ENCODE measurements at places on chromosomes 16 and 17.

DNA sequence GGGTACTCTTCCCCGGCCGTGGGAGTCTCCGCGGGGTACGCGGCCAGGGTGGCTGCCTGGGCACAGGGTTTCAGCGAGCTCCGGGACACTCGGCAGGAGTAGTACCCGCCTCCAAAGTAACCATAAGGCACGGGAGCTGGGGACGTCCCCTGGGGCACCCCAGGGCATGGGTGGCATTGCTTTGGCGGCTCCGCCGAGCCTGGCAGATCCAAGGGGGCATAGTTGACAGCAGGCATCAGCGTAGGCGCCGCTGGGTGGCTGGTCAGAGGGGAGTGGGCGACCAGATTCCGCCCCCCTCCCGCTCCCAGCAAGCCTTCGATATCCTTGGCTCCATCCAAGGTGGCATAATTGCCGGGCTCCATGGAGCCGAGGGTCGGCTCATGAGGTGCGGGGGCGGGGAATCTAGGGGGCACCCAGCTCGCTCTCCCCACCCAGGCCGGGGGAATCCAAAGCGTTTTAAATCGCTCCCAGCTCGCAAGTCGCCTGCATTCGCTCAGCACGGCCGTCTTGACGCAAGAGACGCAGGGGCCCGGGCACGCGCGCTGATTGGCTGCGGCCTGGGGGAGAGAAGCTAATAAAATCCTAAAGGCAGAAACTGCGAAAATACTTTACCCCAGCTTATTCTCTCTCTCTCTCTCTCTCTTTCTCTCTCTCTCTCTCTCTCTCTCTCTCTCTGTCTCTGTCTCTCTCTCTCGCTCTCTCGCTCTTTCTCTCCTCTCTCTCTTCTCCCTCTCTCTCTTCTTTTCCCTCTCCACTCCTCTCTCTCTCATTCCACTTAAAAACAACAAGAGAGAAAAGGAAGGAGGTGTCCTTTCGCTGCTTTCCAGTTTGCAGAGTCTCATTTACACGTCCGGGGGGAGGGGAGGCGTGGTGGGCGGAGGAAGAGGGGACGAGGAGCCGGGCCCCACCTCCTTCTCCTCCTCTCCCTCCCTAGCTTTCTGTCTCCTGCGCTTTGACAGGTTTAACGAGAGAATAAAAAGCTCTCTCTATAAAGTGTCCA, at the start of gene HOXB13:
TSS of gene HOXB13 (minus strand) at position 519 of the 1,000 bp plus-strand sequence. CDS start at position 362, 157 bp downstream.
- DNase-seq, result peak; percentile 74

- no peak for DNase-seq
Observed at GRCh38 chr16:67030221-67030962, 1.4 kb downstream of the CBFB start.

DNA sequence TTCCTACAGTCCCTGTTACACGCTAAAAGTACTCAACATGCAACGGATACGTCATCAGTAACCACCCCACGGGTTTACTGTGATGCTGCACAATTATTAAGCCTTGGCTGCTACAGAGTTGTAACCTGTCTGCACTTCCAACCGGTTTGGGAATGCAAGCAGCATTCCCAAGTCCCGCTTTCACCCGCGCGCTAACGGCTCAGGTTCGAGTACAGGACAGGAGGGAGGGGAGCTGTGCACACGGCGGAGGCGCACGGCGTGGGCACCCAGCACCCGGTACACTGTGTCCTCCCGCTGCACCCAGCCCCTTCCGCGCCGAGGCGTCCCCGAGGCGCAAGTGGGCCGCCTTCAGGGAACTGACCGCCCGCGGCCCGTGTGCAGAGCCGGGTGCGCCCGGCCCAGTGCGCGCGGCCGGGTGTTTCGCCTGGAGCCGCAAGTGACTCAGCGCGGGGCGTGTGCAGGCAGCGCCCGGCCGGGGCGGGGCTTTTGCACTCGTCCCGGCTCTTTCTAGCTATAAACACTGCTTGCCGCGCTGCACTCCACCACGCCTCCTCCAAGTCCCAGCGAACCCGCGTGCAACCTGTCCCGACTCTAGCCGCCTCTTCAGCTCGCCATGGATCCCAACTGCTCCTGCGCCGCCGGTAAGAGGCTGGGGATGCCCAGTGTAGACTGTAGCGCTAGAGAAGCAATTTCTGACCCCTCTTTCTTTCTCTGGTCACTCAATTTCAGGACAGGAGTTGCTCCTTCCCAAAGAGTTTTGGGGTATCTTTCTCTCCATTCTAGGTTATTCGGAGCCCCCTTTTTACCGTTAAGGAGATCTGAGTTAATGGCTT, at the start of gene MT2A:
TSS of gene MT2A (plus strand) at position 542 of the 833 bp plus-strand sequence. CDS start at position 614, 72 bp downstream.
- peak; percentile 77 for DNase-seq

DNA sequence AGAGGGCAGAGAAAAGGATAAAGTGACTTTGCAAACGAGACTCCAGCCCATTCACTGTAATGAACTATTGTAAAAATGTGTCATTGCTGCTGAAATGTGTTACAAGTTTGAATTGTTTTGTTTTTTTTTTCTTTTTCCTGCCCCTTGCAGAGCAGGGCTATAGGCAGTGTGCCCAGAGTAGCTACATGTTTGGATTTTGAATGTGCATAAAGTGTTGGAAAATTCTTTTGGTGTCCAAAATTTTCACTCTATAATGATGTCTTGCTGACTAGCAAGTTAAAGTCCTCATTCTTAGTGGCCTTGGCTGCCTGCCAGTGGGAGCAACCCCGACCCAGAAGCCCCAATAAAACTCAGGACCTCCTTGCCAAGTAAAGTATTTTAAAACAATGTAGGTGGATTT, 66.5 kb downstream of the IGF2BP1 start:
- DNase-seq, result no peak

DNA sequence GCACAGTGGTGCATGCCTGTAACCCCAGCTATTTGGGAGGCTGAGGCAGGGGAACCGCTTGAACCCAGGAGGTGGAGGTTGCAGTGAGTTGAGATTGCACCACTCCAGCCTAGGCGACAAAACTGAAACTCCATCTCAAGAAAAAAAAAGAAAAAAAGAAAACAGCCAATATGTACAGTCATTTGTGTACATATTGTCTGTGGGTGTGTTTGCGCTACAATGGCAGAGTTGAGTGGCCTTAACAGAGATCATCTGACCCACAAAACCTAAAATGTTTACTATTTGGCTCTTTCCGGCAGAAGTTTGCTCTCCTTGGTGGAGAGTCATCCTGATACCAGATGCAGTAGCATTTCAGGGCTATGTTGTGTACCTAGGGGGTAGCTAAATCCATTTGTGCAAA, 57.9 kb downstream of the ARSG start:
- no peak for DNase-seq

GRCh38 chr17:77203436-77203835, 62.7 kb downstream of the SEC14L1 start:
- peak; percentile 51 for DNase-seq

- no peak for DNase-seq
Observed at GRCh38 chr17:28741358-28742349, 2.2 kb upstream of the TRAF4 start.

DNA sequence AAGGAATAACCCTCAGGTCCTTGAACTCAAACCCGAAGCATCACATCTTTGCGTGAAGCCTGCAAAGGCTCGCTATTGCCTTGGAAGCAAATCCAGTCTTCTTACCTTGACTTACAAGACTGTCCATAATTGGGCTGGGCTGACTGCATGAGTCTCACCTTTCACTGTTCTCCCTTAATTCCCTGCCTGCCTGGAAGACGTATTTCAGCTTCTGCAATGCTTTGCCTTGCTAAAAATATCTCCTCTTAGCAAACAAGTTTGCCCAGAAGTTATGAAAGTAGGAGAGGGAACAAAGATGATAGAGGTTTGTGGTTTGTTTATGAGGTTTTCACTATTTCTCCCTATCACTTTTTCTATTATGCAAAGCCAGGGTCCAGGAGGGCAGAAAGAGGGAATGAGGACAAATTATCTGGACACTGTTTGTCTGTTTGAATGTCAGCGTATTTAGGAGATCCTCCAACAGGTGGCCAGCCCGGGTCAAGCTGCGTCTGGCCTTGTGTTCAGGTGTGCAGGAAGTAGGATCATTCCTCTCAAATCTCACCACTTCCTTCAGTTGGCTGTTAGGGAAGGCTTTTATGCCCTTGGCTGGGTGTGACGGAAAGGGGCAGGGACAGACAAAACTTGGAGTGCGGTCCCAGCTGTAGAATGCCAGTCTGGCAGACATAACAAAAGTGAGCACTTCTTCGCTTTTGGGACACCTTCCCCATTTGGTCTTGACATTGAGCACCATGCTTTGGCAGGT, 488.9 kb downstream of the CDH13 start:
- no peak for DNase-seq
